CD4-positive, alpha-beta memory T cell (primary cell): ENCODE measurements at places on chromosomes 3 and 15.

- no peaks in the 10 kb centered on the region for H3K27me3 ChIP-seq
- no peaks in the 10 kb centered on the region for H3K36me3 ChIP-seq
- H3K27ac ChIP-seq: no peak overlapping the region
- H3K4me3 ChIP-seq: no peak overlapping the region
- no peaks in the 10 kb centered on the region for H3K4me1 ChIP-seq
Observed at GRCh38 chr3:80116281-80116680, 348.5 kb upstream of the ROBO1 start.

- no peak overlapping the region for H3K27ac ChIP-seq
- H3K27me3 ChIP-seq: no peaks in the 10 kb centered on the region
- H3K4me1 ChIP-seq: no peaks in the 10 kb centered on the region
Observed at GRCh38 chr3:126412841-126413692, 18.4 kb downstream of the CFAP100 start.

GRCh38 chr3:152849996-152850578, 15.2 kb downstream of the P2RY1 start:
- no peaks in the 10 kb centered on the region for H3K36me3 ChIP-seq
- no peak overlapping the region for H3K27ac ChIP-seq
- no peaks in the 10 kb centered on the region for H3K4me1 ChIP-seq
- no peaks in the 10 kb centered on the region for H3K27me3 ChIP-seq
- DNase-seq: no peak

DNA sequence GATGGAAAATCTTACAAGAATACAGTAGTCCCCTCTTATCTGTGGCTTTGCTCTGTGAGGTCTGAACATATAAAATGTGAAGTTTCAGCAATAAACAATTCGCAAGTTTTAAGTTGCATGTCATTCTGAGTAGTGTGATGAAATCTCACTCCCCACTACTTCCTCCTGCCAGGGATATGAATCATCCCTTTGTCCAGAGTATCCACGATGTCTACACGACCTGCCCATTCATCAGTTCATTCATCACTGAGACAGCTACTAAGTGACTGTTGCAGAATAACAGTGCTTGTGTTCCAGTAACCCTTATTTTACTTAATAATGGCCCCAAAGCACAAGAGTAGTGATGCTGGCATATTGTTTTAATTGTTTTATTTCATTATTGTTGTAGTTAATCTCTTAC, 489.2 kb upstream of the UBE2E2 start:
- no peak overlapping the region for H3K4me3 ChIP-seq
- H3K27me3 ChIP-seq: no peaks in the 10 kb centered on the region
- no peaks in the 10 kb centered on the region for H3K4me1 ChIP-seq
- DNase-seq: no peak

GRCh38 chr15:40852529-40852928, 8.7 kb downstream of the SPINT1 start:
- no peaks in the 10 kb centered on the region for H3K27me3 ChIP-seq
- no peak overlapping the region for H3K27ac ChIP-seq
- peaks cover 4% of the 10 kb centered on the region for H3K4me1 ChIP-seq
- H3K4me3 ChIP-seq: no peak overlapping the region
- no peak for DNase-seq

GRCh38 chr3:35779611-35780010, 140.3 kb downstream of the ARPP21 start:
- H3K27ac ChIP-seq: no peak overlapping the region
- H3K4me3 ChIP-seq: no peak overlapping the region
- no peaks in the 10 kb centered on the region for H3K4me1 ChIP-seq
- no peak for DNase-seq

GRCh38 chr3:196365736-196366135, 27.5 kb upstream of the TM4SF19 start:
- H3K27ac ChIP-seq: no peak overlapping the region
- DNase-seq: no peak
- H3K27me3 ChIP-seq: no peaks in the 10 kb centered on the region
- H3K36me3 ChIP-seq: peaks cover 15% of the 10 kb centered on the region

- DNase-seq: no peak
- H3K27me3 ChIP-seq: no peaks in the 10 kb centered on the region
- no peaks in the 10 kb centered on the region for H3K4me1 ChIP-seq
- H3K36me3 ChIP-seq: no peaks in the 10 kb centered on the region
Observed at GRCh38 chr15:26355472-26356074, 417.3 kb downstream of the GABRB3 start.

- no peaks in the 10 kb centered on the region for H3K4me1 ChIP-seq
- H3K27me3 ChIP-seq: no peaks in the 10 kb centered on the region
Observed at GRCh38 chr15:78249131-78249530, 14.8 kb upstream of the ACSBG1 start.

DNA sequence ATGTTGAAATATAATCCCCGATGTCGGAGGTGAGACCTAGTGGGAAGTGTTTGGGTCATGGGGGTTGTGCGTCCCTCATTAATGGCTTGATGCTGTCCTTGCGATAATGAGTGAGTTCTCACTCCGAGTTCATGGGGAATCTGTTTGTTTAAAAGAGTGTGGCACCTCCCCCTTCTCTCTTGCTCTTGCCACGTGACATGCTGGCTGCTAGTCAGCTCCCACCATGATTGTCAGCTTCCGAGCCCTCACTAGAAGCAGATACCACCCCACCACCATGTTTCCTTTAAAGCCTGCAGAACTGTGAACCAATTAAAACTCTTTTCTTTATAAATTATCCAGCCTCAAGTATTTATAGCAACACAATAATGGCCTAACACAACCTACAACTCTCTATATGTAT, 166.3 kb upstream of the MBNL1 start:
- no peaks in the 10 kb centered on the region for H3K27me3 ChIP-seq
- no peak for DNase-seq
- no peak overlapping the region for H3K4me3 ChIP-seq

DNA sequence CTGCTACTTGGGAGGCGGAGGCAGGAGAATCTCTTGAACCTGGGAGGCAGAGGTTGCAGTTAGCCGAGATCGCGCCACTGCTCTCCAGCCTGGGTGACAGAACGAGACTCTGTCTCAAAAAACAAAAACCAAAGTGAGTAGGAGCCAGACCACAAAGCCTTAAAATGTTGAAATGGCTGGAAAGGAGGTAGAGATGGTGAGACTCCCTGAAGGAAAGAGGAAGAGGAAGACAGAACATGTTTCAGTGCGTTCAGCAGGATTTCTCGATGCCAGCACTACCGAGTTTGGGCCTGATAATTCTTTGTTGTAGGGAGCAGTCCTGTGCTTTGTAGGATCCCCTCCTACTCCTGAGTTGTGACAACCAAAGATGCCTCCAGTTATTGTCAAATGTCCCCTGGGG, 189.9 kb downstream of the AKAP13 start:
- no peak overlapping the region for H3K27ac ChIP-seq
- H3K4me3 ChIP-seq: no peak overlapping the region

- H3K27me3 ChIP-seq: no peaks in the 10 kb centered on the region
- H3K4me1 ChIP-seq: no peaks in the 10 kb centered on the region
- H3K36me3 ChIP-seq: no peaks in the 10 kb centered on the region
- no peak for DNase-seq
- no peak overlapping the region for H3K27ac ChIP-seq
- H3K4me3 ChIP-seq: no peak overlapping the region
Observed at GRCh38 chr3:56076746-56077145, 391.5 kb downstream of the ERC2 start.

GRCh38 chr3:147412917-147413685, 3.9 kb downstream of the ZIC1 start:
- peaks cover 7% of the 10 kb centered on the region for H3K4me1 ChIP-seq
- DNase-seq: no peak
- no peak overlapping the region for H3K4me3 ChIP-seq

DNA sequence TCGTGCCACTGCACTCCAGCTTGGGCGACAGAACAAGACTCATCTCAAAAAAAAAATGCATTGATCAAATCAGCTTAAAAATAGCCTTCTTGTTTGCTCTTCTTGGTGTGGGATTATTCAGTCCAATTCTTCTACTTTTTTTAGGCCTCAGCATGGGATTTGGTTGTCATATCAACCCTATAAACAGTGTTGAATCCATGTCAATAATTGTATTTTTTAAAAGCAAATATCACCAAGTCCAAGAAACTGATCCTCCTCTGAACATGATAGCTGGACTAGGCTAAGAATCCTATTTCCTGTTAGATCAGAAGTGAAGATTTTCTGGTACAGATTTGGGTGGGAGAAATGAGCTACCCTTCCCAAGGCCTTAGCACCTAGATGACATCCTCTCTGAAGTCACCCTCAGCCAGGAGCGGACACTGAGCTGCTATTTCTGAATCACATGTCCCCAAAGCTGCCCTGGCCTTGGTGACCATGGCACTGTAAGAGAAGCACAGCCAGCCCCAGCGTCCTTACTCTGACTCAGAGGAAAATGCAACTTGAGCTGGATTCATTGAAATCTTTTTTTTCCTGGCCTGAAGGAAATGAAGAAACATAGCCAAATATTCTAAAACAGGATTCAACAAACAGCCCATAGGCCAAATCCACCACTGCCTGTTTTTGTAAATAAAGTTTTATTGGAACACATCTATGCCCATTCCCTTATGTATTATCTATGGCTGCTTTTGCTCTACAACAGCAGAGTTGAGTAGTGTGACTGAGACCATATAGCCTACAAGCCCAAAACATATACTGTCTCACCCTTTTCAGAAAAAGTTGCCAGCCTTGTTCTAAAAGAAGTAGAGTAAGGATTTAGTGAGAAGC, 215.9 kb upstream of the CTDSPL start:
- H3K4me3 ChIP-seq: no peak overlapping the region
- no peak for DNase-seq
- H3K27ac ChIP-seq: no peak overlapping the region
- no peaks in the 10 kb centered on the region for H3K4me1 ChIP-seq
- H3K27me3 ChIP-seq: no peaks in the 10 kb centered on the region
- no peaks in the 10 kb centered on the region for H3K36me3 ChIP-seq

- H3K27ac ChIP-seq: no peak overlapping the region
- no peaks in the 10 kb centered on the region for H3K36me3 ChIP-seq
- H3K4me3 ChIP-seq: no peak overlapping the region
- DNase-seq: no peak
- no peaks in the 10 kb centered on the region for H3K27me3 ChIP-seq
- no peaks in the 10 kb centered on the region for H3K4me1 ChIP-seq
Observed at GRCh38 chr3:164550857-164551256, 527.4 kb downstream of the SI start.
